Activated naive CD8-positive, alpha-beta T cell treated with anti-CD3 and anti-CD28 coated beads for 36 hours (primary cell): ENCODE measurements at places on chromosomes 5 and 9.

- no peak for DNase-seq
Observed at GRCh38 chr9:88784960-88785359, 206.3 kb upstream of the S1PR3 start.

DNA sequence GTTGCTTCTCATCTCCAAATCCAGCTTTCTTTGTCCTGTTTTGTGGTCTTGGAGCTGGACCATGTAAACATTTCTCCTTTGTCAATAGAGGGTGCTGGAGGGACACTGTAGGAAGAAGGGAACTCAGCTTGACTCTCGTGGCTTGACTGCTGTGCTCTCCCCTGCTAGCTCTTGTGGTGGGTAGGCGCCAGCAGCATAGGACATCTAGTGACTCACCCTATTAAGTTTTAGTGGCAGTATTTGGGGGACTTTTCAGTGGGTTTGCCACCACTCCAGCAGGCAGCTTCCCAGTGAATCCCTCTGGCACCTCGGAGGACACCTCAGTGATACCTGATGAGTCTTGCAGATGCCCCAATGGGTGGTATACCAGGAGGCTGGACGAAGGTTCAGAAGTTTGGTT is 97.8 kb downstream of the TSSK1B start:
- DNase-seq: no peak

GRCh38 chr9:107886826-107887225 is 397.3 kb upstream of the KLF4 start:
- DNase-seq: no peak

DNA sequence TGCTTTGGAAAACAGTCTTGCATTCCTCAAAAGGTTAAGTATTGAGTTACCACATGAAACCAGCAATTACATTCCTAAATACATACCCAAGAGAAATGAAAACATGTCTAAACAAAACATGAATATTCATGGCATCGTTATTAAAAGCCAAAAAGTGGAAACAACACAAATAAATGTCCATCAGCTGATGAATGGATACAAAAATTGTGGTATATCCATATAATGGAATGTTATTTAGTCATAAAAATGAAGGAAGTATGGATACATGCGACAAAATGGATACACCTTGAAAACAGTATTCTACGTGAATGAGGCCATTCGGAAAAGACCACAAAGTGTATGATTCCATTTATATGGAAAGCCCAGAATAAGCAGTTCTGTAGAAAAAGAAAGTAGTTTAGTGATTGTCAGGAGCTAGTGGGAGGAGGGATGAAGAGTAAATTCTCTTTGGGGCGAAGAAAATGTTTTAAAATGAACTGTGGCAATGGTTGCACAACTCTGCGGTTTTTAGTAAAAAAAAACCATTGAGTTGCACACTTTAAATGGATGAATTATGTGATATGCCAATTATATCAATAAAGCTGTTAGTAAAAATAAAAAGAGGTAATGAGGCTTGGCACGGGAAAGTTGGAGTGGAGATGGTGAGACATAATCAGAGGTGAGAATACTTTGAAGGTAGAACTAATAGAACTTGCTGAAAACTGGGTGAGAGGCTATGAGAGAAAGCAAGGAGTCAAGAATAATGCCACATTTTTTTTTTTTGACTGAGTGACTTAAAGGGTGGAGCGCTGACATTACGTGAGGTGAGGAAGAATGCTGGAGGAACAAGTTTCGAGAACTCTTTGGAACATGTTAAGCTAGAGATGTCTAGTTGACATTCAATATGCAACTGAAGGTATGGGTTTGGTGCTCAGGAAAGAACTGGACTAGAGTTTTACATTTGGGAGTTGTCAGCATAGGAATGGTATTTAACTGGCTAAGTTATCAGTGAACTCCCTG is 194.9 kb upstream of the ZNF608 start:
- DNase-seq: no peak

DNA sequence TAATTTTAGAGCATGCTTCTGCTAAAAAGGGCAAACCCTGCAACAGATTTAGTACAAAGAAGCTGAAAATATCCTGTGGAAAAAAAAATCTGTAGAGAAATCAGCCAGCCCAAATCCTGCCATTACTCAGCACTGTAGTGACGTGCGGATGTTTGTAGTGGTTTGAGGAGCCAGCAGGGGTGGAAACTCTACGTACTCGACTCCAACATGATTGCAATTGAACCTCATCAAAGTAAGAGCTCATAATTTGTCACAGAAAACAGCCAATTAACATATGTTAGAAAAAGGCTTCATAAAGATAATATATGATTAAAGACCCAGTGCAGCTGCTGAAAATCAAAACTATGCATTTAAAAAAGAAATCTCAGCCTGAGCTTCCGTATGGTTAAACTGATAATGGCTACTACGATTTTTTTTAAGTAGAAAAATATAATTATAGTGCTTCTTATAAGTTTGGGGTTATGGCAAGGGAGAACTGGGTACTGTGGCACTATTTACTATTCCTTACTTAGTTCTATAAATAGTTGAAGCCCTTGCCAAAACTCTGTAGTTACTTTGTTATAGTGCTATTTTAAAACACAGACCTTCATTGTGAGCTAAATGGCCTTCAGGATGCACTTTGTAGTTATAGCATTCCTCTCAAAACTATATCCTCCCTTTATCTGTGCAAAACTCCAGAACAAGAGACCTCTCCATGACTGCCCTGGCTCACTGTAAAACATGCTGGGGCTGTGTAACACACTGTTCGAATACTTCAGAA is 49.4 kb downstream of the MEF2C start:
- peak; percentile 72 for DNase-seq

DNA sequence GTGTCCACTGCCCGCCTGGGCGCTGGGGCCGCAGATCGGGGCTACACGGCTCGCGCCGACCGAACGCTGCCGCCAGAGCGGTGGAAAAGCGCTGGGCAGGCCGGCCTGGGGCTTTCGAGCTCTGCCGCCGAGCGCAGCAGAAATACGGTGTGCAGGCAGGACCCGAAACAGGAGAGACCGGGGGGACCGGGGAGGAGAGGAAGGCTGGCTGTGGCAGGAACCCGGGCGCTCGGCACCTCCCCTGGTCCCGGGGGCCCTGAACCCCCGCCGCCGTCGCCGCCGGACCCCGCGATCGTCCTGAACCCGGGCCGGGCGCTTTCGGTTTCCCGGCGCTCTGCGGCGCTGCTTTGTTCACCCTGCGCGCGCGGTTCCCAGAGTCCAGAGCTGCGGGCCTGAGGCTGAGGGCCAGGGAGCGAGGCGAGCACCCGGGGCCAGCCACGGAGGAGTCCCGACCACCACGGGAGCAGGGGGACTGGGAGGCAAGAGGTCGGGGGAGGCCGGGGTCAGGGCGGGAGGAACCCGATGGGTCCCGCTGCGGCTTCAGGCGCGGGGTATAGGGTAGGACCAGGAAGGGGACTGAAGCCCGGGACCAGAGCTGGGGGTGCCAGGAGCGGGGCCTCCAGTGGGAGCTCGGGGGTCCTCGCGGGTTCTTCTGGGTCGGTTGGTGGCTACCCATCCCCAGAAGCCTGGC is 12.0 kb downstream of the IRX2 start:
- no peak for DNase-seq

GRCh38 chr5:141605523-141606277 is 13.1 kb downstream of the DIAPH1 start:
- peak; percentile 66 for DNase-seq

- DNase-seq: no peak
Observed at GRCh38 chr9:27519466-27520465, 4.3 kb upstream of the IFNK start.

DNA sequence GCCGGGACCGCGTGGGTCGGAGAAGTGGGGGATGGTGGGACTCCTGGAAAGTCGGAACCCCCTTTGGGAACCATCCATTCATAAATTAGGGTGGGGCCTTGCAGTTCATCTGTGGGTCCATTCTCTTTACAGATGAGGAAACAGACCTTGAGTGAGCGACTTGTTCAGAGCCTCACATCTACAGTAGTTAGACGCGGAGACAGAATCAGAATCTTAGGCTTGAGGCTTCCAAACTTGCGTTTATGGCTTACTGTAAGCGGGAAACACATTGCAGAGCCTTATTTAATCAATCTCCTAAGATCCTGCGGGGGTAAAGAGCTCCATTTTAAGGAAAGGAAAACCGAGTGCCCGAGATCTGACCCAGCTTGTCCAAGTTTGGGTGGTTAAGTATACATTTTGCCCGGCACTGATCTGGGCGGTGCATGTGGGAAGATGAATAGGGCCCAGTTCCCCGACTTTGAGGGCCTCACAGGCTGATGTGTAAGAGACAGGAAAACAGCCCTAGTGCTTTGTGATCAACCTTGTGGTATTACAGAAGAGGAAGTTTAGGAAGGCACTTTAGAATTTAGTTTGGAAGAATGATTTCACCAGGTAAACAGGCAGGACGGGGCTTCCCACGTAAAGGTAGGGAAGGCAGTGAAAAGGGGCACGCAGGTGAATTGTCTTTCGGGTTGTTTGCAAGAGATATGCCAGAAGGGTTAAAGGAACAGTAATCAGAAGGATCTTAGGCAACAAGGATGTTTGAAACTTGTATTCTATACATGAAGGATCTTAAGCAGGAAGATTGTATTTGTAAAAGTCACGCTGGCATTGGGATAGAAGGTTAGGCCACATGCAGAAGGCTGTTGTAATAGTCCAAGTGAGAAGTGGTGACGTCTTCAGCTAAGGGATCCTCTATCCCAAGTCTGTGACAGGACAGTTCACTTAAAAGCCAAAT is 744 bp downstream of the TARS1 start:
- DNase-seq: peak; percentile 21

DNA sequence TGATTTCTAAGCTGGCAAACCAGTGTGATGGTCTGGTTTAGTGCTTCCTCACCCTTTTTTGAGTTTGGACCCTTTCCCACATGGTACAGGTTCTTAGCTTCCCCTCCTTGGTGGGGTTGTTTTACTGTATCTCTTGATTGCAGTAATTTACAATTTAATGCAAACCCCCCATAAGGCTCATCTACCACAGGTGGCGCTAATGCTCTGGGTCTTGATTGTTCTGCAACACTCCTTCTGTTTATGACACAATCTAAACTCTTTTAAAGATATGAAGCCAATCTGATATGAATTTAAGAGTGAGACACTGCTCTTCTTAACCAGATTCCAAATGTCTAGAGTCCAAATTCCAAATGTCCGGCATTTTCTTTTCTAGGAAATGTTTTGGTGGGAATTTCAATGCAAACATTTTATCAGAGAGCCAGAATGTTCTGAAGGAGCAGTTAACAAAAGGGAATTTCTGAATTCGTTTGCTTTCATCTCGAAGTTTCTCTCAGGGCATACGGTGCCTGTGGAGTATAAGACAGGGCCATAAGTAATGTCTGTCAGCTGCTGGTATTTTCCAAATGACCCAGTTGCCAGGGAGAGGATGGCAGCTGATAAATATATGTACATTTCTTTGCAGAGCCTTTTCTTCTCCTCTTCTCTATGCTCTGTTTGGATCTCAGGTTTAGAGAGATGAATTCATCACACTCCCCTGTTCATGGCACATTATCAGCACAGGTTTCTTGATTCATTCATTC is 246.8 kb downstream of the ARHGAP26 start:
- DNase-seq: peak; percentile 36

DNA sequence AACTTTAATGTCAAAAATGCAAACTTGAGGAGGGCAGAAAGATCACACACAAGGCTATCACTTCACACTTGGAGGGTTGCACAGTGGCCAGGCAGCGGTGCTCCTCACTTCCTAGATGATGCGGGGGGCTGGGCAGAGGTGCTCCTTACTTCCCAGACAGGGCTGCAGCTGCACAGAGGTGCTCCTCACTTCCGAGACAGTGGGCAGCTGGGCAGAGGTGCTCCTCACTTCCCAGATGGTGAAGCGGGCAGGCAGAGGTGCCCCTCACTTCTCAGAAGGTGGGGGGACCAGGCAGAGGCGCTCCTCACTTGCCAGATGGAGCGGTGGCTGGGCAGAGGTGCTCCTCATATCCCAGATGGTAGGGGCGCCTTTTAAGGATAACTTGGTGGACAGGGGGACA is 423.2 kb upstream of the RORB start:
- no peak for DNase-seq

DNA sequence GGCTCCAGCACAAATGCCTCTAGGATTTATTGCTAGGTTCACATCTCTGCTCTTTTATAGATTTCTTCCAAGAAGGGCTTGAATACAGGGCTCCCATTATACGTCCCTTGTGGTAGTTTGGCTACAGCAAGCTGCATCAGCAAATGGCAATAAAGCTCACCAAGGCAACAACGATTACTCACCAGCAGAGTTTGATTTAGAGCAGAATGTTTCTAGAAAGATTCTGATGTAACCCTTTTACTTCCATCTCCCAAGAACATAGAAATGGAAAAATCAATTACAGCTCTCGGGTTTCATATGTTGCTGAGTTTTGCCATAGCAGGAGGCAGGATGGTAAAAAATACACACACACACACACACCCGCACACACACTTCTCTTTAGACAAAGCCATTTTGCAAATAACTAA is 124.2 kb upstream of the TNPO1 start:
- no peak for DNase-seq

DNA sequence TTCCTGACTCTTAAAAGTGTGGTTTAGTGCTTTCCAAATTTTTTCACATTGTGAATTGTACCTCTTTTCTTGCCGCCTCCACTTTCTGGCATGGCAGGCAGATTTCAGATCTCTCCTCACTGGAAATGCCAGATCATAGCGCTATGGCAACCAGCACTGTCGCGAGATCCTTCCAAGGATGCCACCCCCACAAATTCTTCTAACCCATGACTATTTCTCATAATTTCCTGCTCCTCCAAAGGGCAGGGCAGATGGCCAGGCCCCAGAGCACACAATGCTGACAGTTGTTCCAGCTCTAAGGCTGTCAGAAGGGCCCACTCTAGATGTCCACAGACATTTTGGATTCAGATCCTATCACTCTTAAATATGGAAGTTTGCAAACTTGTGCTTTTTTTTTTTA is 446.2 kb upstream of the RIOK2 start:
- no peak for DNase-seq

GRCh38 chr9:16289639-16290038 is 580.8 kb downstream of the BNC2 start:
- no peak for DNase-seq
